ENCODE measurements at places on chromosomes 4 and X.

DNA sequence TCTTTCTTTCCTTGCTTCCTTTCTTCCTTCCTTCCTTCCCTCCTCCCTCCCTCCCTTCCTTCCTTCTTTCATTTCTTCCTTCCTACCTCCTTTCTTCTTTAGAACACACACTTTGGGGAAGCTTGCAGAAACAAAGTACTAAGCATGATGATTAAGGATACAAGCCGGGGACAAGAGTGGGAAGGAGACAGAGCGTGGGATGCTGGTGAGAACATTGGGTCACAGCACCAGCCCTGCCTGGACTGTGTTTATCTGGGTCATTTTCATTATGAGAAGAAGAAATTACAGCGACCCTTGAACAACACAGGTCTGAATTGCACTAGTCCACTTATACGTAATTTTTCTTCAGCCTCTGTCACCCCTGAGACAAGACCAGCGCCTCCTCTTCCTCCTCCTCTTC is 169.3 kb upstream of the TBL1X start:
- no peak for DNase-seq

- peak; percentile 43 for DNase-seq
Observed at GRCh38 chr4:93791570-93792195, 36.9 kb upstream of the ATOH1 start.

DNA sequence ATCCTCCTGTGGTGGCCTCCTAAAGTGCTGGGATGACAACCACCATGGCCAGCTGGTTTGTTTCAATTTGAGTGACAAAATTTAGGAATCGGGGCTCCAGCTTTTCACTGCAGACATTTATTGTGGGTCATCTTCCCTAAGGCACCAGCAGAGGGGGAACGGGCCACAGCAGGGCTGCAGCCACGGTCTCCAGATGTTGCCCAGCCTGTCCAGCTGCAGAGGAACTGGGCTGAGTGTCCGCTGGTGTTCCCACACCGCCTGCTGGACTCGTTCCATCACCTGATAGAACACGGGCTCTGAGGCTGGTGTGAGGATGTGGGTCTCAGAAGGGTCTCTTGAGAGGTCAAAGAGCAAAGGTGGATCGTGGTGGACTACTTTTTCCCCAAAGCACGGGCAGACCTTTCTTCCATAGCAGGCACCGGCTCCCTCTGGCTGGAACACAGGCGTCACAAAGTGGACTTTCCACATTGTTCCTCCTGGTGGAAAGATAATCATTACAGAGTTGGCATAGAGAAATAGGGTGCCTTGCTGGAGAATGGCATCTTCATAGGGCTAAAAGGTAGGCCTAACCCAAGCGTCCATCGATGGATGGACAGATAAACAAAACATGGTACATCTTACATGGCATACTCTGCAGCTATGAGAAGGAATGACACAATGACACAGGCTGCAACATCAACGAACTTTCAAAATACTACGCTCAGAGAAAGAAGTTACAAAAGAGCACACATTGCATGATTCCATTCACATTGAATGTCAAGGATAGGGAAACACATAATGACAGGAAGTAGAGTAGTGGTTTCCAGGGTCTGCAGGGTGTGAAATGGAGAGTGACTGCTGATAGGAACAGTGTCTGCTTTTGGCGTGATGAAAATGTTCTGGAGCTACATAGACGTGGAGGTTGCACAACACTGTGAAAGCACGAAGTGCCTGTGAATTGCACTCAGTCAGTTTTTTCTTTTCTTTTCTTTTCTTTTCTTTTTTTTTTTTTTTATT is 5.9 kb upstream of the ARSD start:
- DNase-seq = no peak

DNA sequence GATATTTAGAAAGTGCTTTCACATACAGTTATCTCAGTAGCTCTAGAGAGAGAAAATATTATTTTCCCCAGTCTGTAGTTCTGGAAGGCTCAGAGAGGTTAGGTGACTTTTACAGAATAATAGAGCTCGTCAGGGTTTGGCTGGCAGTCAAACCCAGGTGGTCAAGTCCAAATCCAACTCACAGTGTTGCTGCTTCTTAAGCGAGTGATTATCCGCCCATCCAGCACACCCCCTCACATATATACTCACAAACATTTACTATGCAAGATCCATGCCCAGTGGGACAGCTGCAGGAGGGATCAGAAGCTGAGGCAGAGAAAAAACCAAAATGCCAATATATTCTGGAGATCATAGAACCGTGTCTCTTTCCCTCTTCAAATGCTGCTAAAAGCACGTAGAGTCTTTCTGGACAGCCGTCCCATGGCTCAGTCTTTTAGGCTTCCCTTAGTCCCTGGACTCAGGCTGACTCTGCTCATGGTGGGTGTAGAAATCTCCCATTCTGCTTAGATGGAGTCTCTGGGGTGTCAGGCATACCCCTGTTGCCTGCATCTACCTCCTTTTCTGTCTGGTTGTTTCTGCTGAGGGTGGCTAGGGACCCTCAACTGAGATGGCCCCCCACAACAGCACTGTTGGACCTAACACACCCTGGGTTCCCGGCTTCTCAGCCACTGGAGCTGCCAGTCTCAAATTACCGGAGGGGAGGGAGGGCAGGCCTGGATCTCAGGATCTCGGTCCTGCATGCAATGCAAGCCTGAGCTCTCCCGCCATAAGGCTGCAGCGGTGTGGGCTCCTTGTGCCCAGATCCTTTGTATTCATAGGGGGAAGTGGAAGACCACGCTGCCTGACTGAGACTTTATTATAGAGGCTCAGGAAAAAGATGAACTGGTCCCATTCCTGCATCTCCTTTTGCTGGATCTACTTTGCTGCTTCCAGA is at the start of gene CHRNA9:
Gene CHRNA9 (plus strand): TSS at position 743 of the 934 bp plus-strand sequence. CDS start 135 bp downstream, at position 878.
- no peak for DNase-seq

DNA sequence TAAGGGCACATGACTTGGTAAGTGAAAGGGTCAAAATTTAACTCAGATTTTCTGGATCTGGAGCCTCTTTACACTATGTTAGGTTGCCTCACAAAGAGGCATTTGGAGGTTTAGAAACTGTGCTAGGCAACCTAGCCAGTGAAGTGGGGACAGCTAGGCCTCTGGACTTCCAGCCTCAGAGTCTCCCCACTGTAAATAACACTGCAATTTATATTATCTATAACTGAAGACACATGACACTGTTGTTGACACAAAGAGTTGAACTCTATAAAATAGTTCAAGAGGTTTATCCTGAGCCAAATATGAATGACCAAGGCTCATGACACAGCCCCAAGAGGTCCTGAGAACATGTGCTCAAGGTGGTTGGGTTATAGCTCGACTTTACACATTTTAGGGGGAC is 74.9 kb upstream of the IQCM start:
- DNase-seq = no peak

DNA sequence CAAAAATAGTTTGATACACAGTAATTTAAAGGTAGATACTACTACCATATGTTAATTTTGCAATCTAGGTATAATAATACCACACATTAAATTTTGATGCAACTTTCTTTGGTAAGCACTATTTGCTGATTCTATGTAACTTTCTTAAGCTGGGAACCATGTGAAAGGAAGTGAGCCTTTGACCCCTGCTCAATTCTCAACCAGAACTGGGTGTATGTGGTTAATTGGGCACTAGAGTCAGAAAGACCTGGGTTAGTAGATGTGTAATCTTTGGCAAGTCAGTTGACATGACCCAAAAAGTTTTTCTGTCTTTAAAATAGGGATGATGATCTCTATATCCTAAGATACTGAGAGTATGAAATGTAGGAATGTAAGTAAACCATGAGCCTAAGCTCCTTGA is 22.4 kb downstream of the TLR2 start:
- no peak for DNase-seq

- DNase-seq = no peak
Observed at GRCh38 chr4:173539986-173540385, 10.0 kb upstream of the HAND2 start.

- DNase-seq = no peak
Observed at GRCh38 chr4:113617195-113617594, 144.3 kb downstream of the CAMK2D start.

DNA sequence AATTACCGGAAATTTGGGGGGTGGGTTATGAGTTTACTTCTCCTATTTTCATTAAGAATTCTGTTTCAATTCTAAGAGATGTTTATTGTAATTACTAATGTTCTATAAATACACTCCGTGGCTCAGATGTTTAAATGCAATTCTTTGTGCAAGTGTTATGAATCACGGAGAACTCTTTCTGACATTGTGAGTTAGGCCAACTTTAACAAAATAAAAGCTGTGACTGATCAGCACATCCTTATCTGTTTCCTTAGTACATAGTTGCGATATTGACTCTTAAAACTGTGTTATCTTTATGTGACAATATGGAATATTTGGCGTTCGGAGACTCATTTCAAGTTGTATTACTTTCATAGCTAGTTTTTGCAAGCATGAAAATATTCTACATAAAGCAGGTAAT is 902 bp downstream of the KLHL4 start:
- DNase-seq = no peak

All from NT2/D1 (cell line).